ENCODE measurements at places on chromosomes 6 and 20.

GRCh38 chr20:3778976-3779375 lies 2.3 kb downstream of the SPEF1 start:
- no peak for DNase-seq

DNA sequence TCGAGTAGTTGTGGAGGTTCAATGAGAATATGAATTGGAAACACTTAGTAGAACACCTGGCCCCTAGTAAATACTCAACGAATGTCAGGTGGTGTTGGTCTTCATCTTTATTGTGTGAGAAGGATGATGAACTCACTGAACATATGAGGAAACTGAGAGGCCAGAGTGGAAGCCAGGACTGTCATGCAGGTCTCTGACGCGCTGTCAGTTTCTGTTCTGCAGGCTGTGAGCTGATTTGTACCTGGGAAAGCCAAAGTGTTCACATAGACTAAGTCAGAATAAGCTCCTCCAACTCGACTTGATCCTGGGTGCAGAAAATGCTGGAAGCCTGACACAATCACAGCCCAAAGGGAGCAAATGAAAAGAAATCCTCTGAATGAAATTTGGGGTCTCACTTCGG lies 222.2 kb downstream of the LY86 start:
- DNase-seq, result no peak

- DNase-seq, result no peak
Measured at GRCh38 chr6:169861431-169862042, 110.1 kb downstream of the ERMARD start.

DNA sequence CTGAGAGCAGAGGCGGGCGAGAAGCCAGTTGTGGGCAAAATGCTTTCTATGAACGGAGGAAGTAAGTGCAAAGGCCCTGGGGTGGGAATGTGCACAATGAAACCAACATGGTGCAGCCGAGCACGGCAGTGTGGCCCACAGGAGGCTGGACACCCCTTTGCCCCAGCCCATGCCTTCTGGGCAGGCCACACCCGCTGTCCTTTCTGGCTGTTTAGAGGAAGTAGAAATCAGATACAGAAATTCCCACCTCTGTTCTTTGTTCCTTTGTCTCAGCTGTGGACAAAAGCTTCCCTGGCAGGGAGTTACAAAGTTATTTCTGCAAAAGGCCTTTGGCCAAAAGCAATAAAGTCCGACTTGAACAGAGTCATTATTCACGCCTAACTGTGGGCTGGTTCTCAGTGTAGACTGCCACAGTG lies 11.9 kb downstream of the SULF2 start:
- DNase-seq, result no peak

DNA sequence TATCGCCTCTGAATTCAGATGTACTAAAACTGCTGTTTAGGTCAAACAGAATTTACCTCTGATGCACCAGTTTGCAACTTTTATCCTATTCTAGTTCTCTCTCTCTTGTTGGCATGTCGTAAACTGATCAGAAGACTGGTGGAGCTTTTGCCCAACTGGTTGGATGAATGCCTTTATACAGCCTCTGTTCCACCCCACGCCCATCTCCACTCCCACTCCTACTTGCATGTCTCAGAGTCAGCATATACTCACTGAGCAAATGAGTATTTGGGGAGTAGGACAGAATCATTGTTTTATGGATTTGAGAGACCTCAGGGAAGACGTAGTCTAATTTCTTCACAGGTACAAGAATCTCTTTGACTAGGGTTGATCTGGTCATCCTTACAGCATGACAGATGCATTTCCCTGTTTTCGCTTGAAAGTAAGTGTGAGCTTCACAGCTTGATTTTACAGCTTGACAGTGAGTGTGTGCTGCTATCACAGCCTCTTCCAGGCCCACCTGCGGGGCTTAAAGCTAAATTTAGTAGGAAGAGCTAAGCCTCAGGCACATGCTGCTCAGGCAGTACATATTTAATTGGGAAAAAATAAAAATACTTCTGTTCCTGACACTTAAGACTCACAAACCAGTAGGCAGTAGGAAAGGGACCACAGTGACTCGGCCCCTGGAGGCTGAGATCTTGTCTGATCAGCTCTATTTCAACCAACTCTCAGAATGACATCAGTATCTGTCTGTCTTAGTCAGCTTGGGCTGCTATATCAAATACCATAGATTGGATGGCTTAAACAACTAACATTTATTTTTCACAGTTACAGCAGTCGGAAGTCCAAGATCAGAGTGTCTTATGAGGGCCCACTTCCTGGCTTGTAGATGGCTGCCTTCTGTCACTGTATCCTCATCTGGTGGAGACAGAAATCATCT lies 30.4 kb downstream of the TRMT6 start:
- peak; percentile 49 for DNase-seq

DNA sequence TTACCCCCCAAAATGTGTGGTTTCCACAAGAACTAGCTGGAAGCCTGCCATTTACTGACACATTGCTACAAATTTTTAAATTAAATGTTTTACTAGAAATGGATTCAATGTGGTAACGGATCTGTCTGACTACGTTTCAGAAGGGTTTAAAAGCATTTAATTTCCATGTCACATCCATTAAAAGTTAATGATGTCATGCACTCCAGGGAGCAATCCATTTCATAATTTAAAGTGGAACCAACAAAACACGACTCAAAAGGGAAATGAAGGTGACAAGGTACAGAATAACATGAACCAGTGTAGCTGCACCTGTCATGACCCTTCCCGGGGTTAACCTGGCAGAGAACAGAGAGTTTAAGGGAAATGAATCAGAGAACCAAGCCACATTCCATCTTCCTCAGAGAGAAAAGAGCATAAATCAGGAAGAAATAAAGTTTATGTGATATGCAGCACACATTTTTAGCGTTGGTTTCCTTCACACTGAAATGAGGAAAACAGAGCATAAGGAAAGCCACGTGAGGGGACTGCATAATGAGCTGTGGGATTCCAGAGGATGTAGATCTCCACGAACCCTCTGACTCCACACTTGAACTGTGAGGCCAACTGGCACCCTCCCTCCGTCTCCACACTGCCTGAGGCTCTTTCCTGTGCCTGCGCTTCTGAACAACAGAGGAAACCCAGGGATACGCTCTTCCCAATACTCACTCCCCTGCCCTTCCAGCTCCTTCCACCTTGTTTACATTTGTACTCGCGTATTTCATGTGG lies 170.3 kb upstream of the AHI1 start:
- peak; percentile 81 for DNase-seq

GRCh38 chr20:36839150-36839549 lies 36.8 kb upstream of the TLDC2 start:
- no peak for DNase-seq

DNA sequence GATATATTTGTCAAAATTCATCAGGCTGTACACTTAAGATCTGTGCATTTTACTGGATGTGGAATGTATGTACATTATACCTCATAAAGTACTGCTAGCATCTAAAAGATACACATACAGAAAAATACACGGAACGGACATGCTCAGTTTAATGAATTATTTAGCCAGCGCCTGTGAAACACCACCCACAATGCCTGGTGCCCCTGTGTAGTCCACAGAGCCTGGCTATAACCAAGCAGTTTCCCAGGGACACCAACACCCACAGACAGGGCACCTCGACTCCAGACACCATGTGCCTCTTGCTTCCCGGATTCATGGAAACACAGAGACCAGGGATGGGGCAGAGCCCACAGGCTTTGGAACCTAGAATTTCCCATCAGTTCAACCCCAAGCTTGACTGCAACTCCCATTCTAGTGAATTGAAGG lies 17.4 kb upstream of the ARMC12 start:
- no peak for DNase-seq

DNA sequence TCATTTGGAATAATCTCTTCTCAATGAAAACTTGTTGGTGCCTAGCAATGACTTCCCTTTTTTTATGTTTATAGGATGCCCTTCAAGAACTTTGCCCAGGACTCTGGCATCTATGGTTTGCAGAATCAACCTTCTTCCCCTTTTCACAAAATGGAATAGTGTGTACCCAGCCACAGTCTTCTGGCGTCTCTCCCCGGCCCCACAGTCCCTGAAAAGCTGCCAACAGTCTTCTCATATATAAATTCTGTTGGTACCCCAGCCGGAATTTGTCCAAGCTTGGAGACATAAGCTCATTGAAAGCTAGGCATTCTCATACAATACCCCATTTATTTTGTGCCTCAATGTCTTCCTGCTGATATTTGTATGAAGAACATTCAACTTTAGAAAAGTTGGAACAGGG lies 26.4 kb upstream of the MCM3 start:
- no peak for DNase-seq

DNA sequence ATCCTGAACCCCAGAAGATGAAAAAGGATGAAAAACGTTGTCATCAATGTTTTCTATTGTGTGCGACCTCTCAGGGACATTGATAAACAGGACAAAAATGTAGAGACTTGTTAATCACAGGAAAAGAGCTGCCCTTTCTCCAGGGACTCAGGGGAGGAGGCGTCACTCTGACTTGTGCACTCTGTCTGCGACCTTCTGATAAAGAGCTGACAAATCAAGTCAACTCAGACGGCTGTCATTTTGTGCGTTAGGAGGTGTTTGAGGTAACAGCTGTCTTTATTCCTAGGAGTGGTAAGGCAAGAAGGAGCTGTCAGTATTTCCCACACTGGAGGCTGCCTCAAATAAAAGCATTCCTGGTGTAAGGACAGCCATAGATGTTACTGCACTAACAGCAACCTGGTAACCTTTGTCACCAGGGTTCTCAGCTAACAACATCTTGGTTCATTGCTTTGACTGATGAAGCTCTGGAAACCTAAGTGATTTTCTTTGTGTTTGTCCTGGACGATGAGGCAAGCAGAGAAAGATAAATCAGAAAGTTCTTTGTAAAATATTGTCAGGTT lies 38.6 kb upstream of the NXT1 start:
- no peak for DNase-seq

DNA sequence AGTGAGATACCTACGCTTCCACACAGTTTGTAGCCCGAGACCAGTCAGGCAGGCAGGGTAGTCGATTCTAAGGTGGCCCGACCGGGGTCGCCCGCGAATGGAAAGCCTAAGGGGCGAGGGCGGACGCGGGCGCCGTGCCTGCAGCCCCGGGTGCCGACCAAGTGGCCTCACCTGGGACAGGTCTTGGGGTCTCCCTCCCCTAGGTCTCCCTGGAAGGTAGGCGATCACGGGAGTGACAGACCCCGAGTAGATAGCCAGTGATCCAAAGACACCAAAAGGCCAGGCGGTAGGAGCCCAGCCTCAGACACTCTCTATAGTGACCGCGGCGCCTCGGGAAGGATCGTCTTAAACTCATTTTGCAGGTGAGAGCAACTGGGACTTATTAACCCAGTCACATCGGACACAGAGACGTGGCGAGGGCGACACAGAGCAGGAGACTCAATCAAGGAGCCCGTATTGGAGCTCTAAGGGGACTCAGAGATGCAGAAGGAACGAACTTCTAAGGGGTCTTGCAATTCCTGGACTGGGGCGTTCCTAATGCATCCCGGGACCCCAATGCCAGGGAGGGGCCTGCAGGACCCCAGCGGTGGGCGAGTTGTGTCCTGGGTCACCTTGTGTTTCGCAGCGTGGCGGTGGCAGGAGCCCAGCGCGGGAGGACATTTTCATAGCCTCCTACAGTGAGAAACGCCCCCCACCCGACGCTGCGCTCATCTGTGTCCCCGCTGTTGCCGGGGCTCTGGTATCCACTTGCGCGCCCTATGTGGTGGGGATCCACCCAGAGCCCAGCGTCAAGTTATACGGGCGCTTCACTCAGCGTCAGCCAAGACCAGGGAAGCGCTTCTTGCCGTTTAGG lies 2.1 kb upstream of the VSX1 start:
- peak; percentile 67 for DNase-seq

- no peak for DNase-seq
Measured at GRCh38 chr6:72890233-72890632, 268.4 kb downstream of the KCNQ5 start.

GRCh38 chr6:3609388-3609787 lies 142.1 kb downstream of the PXDC1 start:
- no peak for DNase-seq

GRCh38 chr20:17925940-17926300 lies 42.7 kb downstream of the SNX5 start:
- DNase-seq, result no peak

- DNase-seq, result no peak
Measured at GRCh38 chr6:88865275-88865674, 98.1 kb downstream of the RNGTT start.

GRCh38 chr20:22579711-22580697 lies 4.4 kb downstream of the FOXA2 start:
- no peak for DNase-seq

DNA sequence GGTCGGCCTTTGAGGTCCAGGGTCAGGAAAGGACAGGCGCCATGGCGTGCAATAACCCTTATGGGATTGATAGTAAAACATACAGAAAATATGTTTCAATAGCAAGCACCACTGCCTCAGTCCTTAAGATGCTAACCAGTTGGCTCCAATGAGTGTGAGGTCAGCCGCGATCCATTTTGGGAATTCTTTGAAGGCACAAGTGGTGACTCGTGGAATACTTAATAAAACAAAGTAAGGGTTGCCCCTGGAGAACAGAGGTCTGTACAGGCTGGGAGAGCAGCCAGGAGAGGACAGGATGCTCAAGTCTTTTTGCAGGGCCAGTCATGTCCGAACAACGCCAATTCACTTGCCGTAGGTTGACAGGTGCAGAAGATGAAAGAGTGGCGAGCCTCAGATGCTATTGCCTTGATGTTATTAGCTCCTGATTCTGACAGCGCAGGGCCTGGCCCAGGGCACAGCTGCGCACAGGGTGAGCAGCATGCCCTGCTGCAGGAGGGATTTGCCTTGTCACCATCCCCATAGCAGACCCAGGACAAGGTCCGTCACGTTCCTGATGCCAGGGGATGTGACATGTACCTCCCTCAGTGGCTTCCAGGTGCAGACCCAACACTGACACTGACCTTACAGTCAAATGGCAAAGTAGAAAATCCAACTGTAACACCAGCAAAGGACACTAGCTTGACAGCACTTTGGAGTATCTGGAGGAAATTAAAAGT lies 21.8 kb downstream of the SYNDIG1 start:
- peak; percentile 64 for DNase-seq

DNA sequence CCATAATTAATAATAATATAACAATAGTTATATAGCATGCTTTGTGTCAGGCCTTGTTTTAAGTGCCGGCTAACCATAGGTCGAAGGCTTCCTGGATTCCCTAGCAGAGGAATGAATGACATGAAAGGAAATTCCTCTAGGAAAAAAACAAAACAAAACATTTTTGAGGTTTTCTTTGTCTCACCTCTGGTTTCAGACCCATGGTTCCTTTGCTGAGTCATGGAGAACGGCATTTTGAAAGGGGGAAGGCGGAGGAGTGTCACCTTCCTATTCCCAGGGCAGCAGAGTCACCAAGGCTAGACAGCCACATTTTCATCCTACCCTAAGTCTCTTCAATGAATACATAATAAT lies 25.3 kb upstream of the CCND3 start:
- DNase-seq, result peak; percentile 90

GRCh38 chr20:21513181-21513663 lies 642 bp downstream of the NKX2-2 start:
- peak; percentile 50 for DNase-seq

- peak; percentile 97 for DNase-seq
Measured at GRCh38 chr6:53794720-53795339, at the start of gene LRRC1. TSS of gene LRRC1 (plus strand) at chr6:53795005. CDS start at chr6:53795257, 252 bp downstream.

GRCh38 chr6:139982652-139983295 lies 608.3 kb upstream of the CITED2 start:
- DNase-seq, result peak; percentile 85

All from islet precursor cell (in vitro differentiated cells).